CD4-positive, alpha-beta memory T cell (primary cell): ENCODE measurements at places on chromosomes 2 and 18. TPM values are rescaled to one million over a fixed set of nuclear protein-coding genes. Genes with fewer than 3 reads are reported as not detected.

DNA sequence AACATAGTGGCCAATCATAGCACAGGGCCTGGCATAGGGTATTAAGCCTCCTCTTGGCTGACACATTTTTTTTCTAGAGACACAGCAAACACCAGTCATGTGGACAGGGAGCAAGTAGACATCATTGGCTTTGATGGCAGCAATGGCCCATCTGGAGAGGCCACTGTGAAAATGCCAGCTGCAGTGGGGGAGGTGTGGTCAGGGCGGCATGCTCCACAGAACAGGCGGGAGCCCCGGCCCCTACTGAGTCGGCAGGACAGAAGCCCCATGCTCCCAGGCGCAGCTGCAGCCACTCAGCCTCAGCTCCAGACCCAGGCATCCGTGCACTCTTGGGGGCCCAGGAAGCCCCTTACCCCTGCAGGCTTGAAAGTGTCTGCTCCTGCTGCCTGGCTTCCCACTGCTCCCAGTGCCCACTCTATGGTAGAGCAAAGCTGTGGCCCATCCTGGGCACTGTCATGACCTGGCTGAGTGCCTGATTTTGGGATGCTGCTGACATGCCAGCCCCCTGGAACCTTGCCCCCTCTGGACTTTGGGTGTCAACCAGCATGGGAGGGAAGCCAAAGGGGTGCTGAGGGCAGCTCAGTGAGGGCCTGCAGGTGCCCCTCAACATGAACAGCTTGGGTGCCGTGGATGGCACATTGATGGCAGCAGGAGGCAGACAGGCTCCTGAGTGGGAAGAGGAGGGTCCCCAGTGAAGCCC is 23.3 kb upstream of the UBE2F start:
- no peaks in the 10 kb centered on the region for H3K36me3 ChIP-seq
- H3K4me1 ChIP-seq, result peaks cover 74% of the 10 kb centered on the region
- no peak overlapping the region for H3K27ac ChIP-seq
- H3K27me3 ChIP-seq, result no peaks in the 10 kb centered on the region
- H3K4me3 ChIP-seq, result no peak overlapping the region

DNA sequence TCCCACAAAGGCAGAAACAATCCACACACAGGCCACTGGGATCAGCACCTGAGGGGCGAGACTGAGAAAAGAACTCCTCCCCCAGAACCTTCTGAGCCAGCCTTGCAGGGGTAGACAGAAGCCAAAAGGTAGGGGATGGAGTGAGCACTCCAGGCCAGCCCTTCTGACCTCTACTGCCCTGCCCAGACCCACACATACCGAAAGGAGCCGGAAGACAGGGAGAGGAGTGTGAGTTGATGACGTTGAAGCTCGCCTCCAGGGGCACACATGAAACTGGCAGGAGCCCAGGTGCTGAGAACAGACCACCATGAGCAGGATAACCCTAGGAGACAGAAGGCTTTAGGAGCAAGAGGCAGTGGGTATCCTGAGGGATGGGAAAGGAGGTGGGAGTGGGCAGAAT is 1.8 kb downstream of the SLC23A3 start:
- H3K4me1 ChIP-seq, result peaks cover 6% of the 10 kb centered on the region
- no peak overlapping the region for H3K4me3 ChIP-seq
- H3K27me3 ChIP-seq, result no peaks in the 10 kb centered on the region
- no peak for DNase-seq

- H3K36me3 ChIP-seq, result no peaks in the 10 kb centered on the region
- no peak overlapping the region for H3K27ac ChIP-seq
- H3K4me1 ChIP-seq, result no peaks in the 10 kb centered on the region
- H3K27me3 ChIP-seq, result no peaks in the 10 kb centered on the region
These were observed 677.1 kb downstream of the ZEB2 start for GRCh38 chr2:143842836-143843235.

GRCh38 chr2:204260162-204260877 is 285.0 kb upstream of the PARD3B start:
- H3K4me3 ChIP-seq, result no peak overlapping the region
- no peaks in the 10 kb centered on the region for H3K36me3 ChIP-seq
- no peak overlapping the region for H3K27ac ChIP-seq
- DNase-seq, result peak; percentile 40
- no peaks in the 10 kb centered on the region for H3K27me3 ChIP-seq

GRCh38 chr2:230828272-230828961 is 36.3 kb upstream of the ITM2C start:
- no peak overlapping the region for H3K27ac ChIP-seq
- no peaks in the 10 kb centered on the region for H3K27me3 ChIP-seq
- no peak overlapping the region for H3K4me3 ChIP-seq
- H3K4me1 ChIP-seq, result peaks cover 16% of the 10 kb centered on the region
- H3K36me3 ChIP-seq, result no peaks in the 10 kb centered on the region

- DNase-seq, result no peak
- H3K4me3 ChIP-seq, result no peak overlapping the region
- no peaks in the 10 kb centered on the region for H3K36me3 ChIP-seq
- no peak overlapping the region for H3K27ac ChIP-seq
These were observed 248.0 kb upstream of the CNTNAP5 start for GRCh38 chr2:123777116-123777515.

GRCh38 chr2:237700512-237701032 is 73.2 kb downstream of the LRRFIP1 start:
- peak; percentile 66 for DNase-seq
- no peak overlapping the region for H3K4me3 ChIP-seq
- H3K36me3 ChIP-seq, result no peaks in the 10 kb centered on the region
- peaks cover 100% of the 10 kb centered on the region for H3K4me1 ChIP-seq
- H3K27me3 ChIP-seq, result no peaks in the 10 kb centered on the region

GRCh38 chr2:163665051-163665450 is 70.8 kb downstream of the FIGN start:
- no peaks in the 10 kb centered on the region for H3K4me1 ChIP-seq
- H3K27me3 ChIP-seq, result no peaks in the 10 kb centered on the region
- H3K27ac ChIP-seq, result no peak overlapping the region
- no peak overlapping the region for H3K4me3 ChIP-seq
- DNase-seq, result no peak
- H3K36me3 ChIP-seq, result no peaks in the 10 kb centered on the region

DNA sequence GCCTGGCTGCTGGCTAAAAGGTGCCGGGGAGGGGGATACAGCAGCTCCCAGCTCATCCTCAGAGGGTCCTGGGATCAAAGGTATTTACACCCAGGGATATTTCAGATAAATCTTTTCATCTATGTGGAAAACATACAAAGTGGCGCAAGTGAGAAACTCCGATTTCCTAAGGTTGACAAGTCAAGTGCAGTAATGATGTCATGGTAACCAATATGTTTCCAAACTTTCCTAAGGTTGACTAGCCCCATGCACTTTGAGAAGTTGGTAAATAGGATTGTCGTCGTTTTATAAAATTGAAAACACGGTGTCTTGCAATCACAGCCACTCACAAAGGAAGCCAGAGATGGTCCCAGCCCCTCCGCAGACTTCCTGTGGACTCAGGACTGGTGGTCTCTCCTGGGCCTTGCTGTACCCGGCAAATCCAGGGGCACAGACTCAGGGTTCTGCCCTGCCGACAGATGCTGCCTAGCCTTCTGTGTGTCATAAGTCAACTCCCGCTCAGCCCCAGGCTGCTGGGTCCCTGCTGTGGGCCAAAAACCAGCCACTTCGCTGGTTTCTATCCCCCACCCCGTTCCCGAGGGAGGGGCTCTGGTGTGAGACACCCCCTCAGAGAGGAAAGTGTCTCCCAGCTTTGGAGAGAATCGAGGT is 111.2 kb upstream of the PPP1CB start:
- no peak overlapping the region for H3K27ac ChIP-seq

DNA sequence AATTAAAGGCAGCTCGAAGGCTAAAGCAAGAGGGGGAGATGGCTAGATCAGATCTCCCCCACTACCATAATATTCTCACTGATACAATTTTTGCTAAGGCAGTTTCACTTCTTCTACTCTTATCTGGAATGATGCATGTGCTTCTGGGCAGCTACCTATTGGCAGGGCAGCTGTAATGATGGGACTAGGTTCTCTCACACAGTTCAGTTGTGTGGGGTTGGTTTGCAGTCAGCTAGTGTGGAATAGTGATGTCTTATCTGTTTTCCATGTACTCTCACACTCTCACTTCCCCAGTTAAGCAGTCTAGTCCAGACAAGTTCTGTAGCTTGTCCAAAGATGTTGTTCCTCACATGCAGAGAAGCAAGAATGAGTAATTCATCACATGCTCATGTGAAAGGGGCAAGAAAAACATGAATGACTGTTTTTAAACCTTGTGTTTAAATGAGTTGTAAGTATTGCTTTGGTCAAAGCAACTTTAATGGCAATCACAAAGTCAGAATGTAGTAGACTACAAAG is 836.1 kb downstream of the CBLN2 start:
- no peak for DNase-seq
- no peak overlapping the region for H3K27ac ChIP-seq
- H3K4me3 ChIP-seq, result no peak overlapping the region
- no peaks in the 10 kb centered on the region for H3K27me3 ChIP-seq
- H3K4me1 ChIP-seq, result no peaks in the 10 kb centered on the region
- H3K36me3 ChIP-seq, result no peaks in the 10 kb centered on the region

GRCh38 chr2:2662037-2662846 is 331.2 kb upstream of the MYT1L start:
- H3K4me3 ChIP-seq, result no peak overlapping the region
- no peak overlapping the region for H3K27ac ChIP-seq
- no peaks in the 10 kb centered on the region for H3K27me3 ChIP-seq
- DNase-seq, result no peak
- no peaks in the 10 kb centered on the region for H3K4me1 ChIP-seq
- H3K36me3 ChIP-seq, result no peaks in the 10 kb centered on the region

- H3K4me1 ChIP-seq, result peaks cover 7% of the 10 kb centered on the region
- H3K27ac ChIP-seq, result no peak overlapping the region
These were observed 6.4 kb upstream of the XDH start for GRCh38 chr2:31420936-31421335.

DNA sequence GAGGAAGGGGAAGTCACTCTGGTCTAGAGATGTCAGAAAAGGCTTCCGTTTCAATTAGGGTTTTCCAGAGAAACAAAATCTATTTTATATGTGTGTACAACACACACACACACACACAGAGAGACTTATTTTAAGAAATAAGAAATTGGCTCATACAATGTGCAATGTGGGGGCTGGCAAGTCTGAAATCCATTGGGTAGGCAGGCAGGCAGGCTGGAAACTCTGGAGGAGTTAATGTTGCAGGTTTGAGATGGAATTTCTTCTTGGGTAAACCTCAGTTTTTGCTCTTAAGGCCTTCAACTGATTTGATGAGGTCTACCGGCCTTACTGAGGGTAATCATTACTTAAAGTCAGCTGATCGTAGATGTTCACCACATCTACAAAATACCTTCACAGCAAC is 62.6 kb downstream of the MDH1 start:
- no peaks in the 10 kb centered on the region for H3K4me1 ChIP-seq
- no peak overlapping the region for H3K4me3 ChIP-seq
- no peaks in the 10 kb centered on the region for H3K36me3 ChIP-seq
- no peak for DNase-seq

DNA sequence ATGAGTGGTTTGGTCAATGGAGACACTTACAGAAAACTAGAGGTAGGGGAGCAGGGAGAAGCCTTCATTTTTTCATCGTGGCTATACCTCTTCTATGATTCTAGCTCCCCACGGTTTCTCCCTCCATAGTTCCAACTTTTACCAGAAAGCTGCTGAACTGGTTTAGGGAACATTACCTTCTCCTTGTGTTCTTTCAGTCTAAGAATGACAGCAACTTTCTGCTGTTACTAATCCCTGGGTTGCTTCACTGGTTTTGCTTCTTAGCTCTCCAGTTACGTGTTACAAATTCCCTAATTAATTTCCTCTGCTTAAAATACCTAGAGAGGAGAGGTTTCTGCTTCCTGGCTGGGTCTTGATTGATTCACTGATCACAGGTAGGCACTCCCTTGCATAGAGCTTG is 499.9 kb downstream of the SLC4A3 start:
- H3K27ac ChIP-seq, result no peak overlapping the region
- no peaks in the 10 kb centered on the region for H3K4me1 ChIP-seq
- no peak overlapping the region for H3K4me3 ChIP-seq
- H3K36me3 ChIP-seq, result no peaks in the 10 kb centered on the region

Gene ASB18
- not detected for total RNA-seq

Gene DSG4
- not detected for total RNA-seq

Gene TAF4B
- total RNA-seq, result 7.2 TPM

Gene KLHL14
- not detected for total RNA-seq

Gene B3GNT7
- not detected for total RNA-seq

Gene LIMS4
- total RNA-seq, result 4.0 TPM

Gene MLPH
- total RNA-seq, result not detected

Gene ZC3H15
- 53.5 TPM for total RNA-seq

Gene ST8SIA5
- total RNA-seq, result not detected
